Suppressor macrophage treated with lipopolysaccharide for 1 hour (primary cell): ENCODE measurements at places on chromosomes 7 and 10.

- no peak for DNase-seq
These were observed 339.5 kb downstream of the ELMO1 start for GRCh38 chr7:37109016-37109683.

- DNase-seq: no peak
These were observed 312.0 kb upstream of the FZD1 start for GRCh38 chr7:90951986-90952954.

GRCh38 chr7:143490717-143491306 lies 13.1 kb downstream of the TAS2R41 start:
- peak; percentile 75 for DNase-seq

- DNase-seq: no peak
These were observed 28.7 kb downstream of the GHRHR start for GRCh38 chr7:30992414-30992813.

GRCh38 chr7:98365863-98366561 lies 34.9 kb downstream of the BAIAP2L1 start:
- no peak for DNase-seq

- no peak for DNase-seq
These were observed 7.4 kb downstream of the ZNF487 start for GRCh38 chr10:43444323-43444722.

DNA sequence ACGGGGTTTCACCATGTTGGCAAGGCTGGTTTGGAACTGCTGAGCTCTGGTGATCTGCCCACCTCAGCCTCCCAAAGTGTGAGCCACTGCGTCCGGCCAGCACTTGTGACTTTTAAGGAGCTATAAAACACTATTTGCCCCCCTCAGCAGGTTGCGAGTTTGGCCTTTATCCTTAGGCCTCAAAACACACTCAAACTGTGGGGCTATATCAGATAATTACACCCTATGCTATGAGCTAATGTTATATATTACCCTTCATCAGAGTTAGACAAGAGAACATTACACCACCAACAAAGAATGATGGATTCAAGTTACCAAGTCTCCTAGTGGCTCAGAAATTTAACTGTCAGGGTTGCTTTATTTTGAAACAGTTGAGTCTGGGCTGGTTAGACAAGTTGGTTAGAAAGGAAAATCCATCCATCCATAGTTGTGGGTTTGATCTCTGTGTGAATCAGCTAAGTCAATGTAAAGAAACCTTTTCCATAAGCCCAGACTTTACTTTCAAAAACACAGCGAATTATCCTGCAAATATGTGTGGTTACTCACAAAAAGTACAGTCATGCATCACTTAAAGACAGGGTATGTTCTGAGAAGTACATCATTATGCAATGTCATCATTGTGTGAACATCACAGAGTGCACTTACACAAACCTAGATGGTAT lies 115.8 kb downstream of the SEMA3D start:
- no peak for DNase-seq
